ENCODE measurements at places on chromosomes 3 and 15. TPM values are rescaled to one million over a fixed set of nuclear protein-coding genes. Genes with fewer than 3 reads are reported as not detected.

Gene LINGO1
- total RNA-seq, result not detected

Gene FBXW12
- total RNA-seq, result not detected

GRCh38 chr3:43862470-43862869 is 171.7 kb downstream of the ABHD5 start:
- peaks cover 33% of the 10 kb centered on the region for H3K4me1 ChIP-seq
- no peak overlapping the region for H3K4me3 ChIP-seq

DNA sequence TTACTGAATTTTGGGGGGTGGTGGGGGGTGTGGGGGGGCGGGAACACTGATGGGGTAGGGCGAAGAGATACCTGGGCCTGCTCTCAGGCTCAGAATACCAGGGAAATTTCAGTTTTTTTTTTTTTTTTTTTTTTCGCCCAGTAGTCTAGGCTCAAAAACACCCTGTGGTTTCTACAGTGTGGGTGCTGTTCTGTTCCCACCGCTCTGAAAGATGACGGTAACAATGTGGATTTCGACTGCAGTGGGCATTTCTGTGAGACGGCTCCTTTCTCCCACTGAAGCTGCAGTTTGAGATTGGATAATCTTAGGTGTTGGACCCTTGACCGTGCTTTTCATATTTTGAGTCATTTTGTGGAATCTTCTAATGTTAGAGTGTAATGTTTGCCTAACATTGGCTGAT is 143.8 kb upstream of the RGMA start:
- H3K27me3 ChIP-seq, result peaks cover 51% of the 10 kb centered on the region
- H3K36me3 ChIP-seq, result no peaks in the 10 kb centered on the region
- H3K4me1 ChIP-seq, result no peaks in the 10 kb centered on the region
- no peak overlapping the region for H3K4me3 ChIP-seq

DNA sequence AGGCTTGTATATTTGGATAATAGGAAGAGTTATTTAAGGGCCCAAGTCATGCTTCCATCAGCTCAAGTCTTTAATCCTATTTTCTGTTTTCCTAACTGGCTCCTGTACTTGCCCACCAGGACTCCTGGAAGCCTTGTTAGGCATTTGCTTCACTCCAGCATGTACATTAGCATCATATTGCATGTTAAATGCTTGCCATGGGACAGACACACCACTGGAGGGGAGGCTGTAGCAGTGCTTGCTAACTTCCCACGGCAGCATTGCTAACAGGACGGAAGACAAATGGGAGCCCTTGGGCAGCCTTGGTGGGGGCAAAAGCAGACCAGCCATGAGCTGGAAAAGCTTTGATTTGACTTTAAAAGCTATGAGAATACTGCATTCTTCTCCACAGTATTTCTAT is 6.1 kb downstream of the TMOD2 start:
- H3K4me3 ChIP-seq, result no peak overlapping the region
- H3K4me1 ChIP-seq, result no peaks in the 10 kb centered on the region
- no peaks in the 10 kb centered on the region for H3K36me3 ChIP-seq
- no peak overlapping the region for H3K27ac ChIP-seq
- H3K27me3 ChIP-seq, result peaks cover 81% of the 10 kb centered on the region

- H3K36me3 ChIP-seq, result no peaks in the 10 kb centered on the region
- DNase-seq, result no peak
- H3K27ac ChIP-seq, result no peak overlapping the region
- no peak overlapping the region for H3K4me3 ChIP-seq
- H3K27me3 ChIP-seq, result peaks cover 26% of the 10 kb centered on the region
- no peaks in the 10 kb centered on the region for H3K4me1 ChIP-seq
Observed at GRCh38 chr3:23662079-23662617, 143.6 kb upstream of the UBE2E1 start.

DNA sequence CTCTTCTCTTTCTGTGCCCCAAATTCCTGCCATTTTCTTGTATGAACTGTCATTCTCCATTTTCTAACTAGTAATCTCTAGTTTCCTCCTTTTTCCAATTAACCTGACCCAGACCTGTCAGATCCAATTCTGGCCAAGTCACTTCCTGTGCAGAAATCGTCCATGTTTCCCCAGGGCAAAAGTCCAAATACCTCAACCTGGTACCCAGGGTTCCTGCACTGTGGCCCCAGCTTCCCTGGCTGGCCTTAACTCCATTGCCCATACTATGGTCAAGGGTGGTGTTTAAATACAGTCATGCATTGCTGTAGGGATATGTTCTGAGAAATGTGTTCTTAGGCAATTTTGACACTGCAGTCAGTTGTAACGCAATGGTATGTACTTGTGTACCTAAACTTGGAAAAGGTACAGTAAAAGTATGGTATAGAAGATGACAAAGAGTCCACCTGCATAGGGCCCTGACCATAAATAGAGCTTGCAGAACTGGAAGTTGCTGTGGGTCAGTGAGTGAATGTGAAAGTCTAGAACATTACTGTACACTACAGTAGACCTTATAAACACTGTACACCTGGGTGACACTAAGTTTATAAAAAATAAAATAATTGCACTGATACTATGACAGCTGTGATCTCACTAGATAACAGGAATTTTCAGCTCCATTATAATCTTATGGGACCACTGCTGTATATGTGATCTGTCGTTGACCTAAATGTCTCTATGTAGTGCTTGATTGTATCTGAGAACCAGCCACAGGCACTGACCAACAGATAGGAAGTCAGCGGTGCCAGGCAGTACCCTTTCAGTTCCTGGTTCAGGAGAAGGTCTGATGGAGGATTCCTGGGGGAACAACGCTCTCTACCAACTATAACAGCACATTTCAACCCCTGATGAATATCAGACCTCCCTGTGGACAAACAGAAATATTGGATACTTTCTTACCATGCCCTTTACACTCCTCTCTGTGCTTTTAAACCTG is 336.1 kb upstream of the PROK2 start:
- peaks cover 21% of the 10 kb centered on the region for H3K4me1 ChIP-seq
- peaks cover 5% of the 10 kb centered on the region for H3K36me3 ChIP-seq
- peaks cover 8% of the 10 kb centered on the region for H3K27me3 ChIP-seq
- DNase-seq, result no peak

Gene ARGFX
- not detected for total RNA-seq

Gene TP63
- total RNA-seq, result 0.12 TPM

Gene KLF15
- total RNA-seq, result 8.2 TPM

- DNase-seq, result no peak
- no peak overlapping the region for H3K4me3 ChIP-seq
- no peak overlapping the region for H3K27ac ChIP-seq
- peaks cover 20% of the 10 kb centered on the region for H3K4me1 ChIP-seq
- no peaks in the 10 kb centered on the region for H3K27me3 ChIP-seq
Observed at GRCh38 chr3:45109771-45110508, 36.2 kb downstream of the CDCP1 start.

DNA sequence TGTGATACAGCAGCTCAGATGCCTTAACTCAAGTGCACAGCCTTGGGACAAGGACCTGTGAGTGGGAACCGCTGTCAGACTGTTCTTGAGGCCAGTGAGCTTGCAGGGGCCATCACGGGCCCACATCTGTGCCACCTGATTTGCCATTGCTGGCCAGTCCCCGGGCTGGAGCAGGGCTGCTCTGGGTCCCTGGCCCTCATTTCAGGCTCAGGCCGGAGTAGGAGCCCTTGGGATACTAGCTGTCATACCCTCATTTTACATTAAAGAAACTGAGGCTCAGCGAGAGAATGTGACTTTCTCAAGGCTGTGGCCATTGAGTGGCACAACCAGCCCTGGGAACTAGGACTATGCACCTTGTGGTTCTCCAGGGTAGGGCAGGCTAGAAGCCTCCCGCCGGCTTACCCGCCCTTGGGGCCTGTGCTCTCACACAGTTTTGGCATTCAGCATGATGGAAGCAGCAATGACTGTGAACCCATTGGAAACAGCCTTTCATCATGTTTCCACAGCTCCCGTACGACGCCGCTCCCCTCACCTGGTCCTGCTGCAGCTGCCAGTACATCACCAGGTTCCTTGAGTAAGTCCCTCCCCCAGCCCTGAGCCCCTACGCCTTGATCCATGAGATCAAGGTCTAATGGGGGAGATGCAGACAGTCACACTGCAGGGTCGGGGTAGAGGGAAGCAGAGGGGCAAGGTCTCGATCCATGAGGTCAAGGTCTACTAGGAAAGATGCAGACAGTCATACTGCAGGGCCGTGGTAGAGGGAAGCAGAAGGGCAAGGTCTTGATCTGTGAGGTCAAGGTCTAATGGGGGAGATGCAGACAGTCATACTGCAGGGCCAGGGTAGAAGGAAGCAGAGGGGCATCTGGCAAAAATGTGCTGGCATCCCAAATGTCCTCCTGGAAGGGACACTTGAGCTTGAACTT is 42.2 kb downstream of the GOLGA6L10 start:
- H3K27ac ChIP-seq, result no peak overlapping the region
- DNase-seq, result no peak
- no peak overlapping the region for H3K4me3 ChIP-seq
- H3K4me1 ChIP-seq, result peaks cover 23% of the 10 kb centered on the region
- no peaks in the 10 kb centered on the region for H3K36me3 ChIP-seq

Gene ADAMTSL3
- total RNA-seq, result 1.1 TPM

Gene CPB1
- total RNA-seq, result not detected

- H3K4me3 ChIP-seq, result no peak overlapping the region
- no peaks in the 10 kb centered on the region for H3K36me3 ChIP-seq
- H3K27me3 ChIP-seq, result peaks cover 18% of the 10 kb centered on the region
- no peak for DNase-seq
- no peak overlapping the region for H3K27ac ChIP-seq
Observed at GRCh38 chr15:83320404-83320803, 35.9 kb upstream of the BNC1 start.

Gene FMN1
- 5.5 TPM for total RNA-seq

DNA sequence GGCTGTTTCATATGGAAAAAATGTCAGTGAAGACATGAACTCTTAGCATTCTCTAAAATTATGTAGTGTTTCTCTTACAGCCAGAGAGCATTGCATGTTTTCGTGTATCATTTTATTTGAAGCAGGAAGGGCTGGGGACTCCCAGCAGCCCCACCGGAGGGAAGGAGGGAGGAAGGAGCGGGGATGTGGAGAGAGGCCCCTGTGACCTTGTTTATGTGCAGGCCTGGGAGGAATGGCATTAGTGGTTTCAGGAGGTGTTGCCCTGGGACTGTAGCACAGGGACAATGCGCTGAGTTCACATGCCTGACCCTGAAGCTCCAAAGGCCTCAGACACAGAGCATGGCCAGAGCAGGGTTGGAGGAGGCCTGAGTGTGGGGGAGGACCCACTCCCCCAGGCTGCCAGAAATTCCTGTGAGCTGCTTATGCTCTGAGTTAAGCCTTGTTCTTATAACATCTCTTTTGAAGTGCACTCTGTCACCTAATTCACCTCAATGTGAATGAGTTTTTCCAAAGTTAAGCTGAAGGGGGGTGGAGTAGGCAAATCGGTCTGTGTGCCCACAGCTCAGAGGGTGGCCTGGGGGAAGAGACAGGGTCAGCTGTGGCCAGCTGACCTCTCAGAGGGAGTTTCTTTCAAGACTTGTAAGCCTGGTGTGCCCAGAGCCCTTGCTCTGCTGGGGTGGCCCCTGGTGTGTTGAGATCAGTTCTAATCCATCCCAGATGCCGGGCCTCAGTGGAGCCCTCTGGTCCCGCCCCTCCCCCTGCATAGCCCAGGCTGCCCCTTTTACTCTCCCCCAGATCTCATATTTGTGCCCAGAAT is 3.9 kb upstream of the RNU6-1 start:
- peaks cover 25% of the 10 kb centered on the region for H3K36me3 ChIP-seq
- H3K27ac ChIP-seq, result no peak overlapping the region
- peaks cover 8% of the 10 kb centered on the region for H3K4me1 ChIP-seq
- no peak for DNase-seq
- H3K27me3 ChIP-seq, result peaks cover 13% of the 10 kb centered on the region

GRCh38 chr3:55698831-55699230 is 211.7 kb upstream of the WNT5A start:
- no peak for DNase-seq
- H3K36me3 ChIP-seq, result no peaks in the 10 kb centered on the region
- H3K27ac ChIP-seq, result no peak overlapping the region
- H3K4me1 ChIP-seq, result no peaks in the 10 kb centered on the region
- no peak overlapping the region for H3K4me3 ChIP-seq

GRCh38 chr3:133197619-133198018 is 159.4 kb downstream of the TMEM108 start:
- H3K4me3 ChIP-seq, result no peak overlapping the region
- no peak overlapping the region for H3K27ac ChIP-seq
- H3K27me3 ChIP-seq, result peaks cover 39% of the 10 kb centered on the region
- no peak for DNase-seq

- peaks cover 80% of the 10 kb centered on the region for H3K4me1 ChIP-seq
- DNase-seq, result peak; percentile 64
- H3K36me3 ChIP-seq, result peaks cover 37% of the 10 kb centered on the region
- no peaks in the 10 kb centered on the region for H3K27me3 ChIP-seq
- peak overlapping the region; percentile 97 for H3K27ac ChIP-seq
- H3K4me3 ChIP-seq, result no peak overlapping the region
Observed at GRCh38 chr3:5017925-5018531, 38.8 kb downstream of the BHLHE40 start.

DNA sequence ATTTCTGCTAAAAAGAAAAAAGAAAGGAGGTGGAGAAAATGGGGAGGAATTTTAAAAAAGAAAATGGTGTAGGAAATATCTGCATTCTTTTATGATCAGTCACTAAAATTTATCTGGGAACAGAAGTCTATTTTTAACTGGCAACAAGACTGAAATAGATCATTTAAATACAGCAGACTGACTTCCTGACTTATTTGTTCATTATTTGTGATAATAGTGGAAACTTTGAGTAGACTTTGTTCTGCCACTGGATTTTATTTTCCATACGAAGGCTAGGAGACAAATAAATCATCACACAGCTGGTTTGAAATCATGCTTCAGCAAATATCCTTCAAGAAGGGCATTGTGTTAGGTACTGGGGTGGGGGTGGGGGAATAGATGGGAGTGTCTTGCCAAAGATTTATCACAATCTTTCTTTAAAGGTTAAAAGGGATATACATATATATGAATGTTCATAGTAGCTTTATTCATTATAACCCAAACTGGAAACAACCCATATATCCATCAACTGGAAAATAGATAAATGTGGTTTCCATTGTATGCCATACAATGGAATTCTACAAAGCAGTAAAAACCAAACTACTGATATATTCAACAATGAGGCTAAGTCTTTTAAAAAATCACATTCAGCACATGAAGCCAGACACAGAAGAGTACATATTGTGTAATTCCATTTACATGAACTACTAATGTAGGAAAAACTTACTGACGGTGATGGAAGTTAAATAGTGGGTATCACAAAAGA is 4.7 kb upstream of the CLASP2 start:
- H3K4me3 ChIP-seq, result no peak overlapping the region
- no peak for DNase-seq
- H3K36me3 ChIP-seq, result peaks cover 13% of the 10 kb centered on the region
- H3K27me3 ChIP-seq, result no peaks in the 10 kb centered on the region
- no peaks in the 10 kb centered on the region for H3K4me1 ChIP-seq

GRCh38 chr3:62559831-62560445 is 186.6 kb upstream of the FEZF2 start:
- no peak overlapping the region for H3K27ac ChIP-seq
- no peaks in the 10 kb centered on the region for H3K4me1 ChIP-seq
- H3K27me3 ChIP-seq, result no peaks in the 10 kb centered on the region

GRCh38 chr15:52008698-52009434 is 10.2 kb upstream of the MAPK6 start:
- H3K27ac ChIP-seq, result no peak overlapping the region
- no peaks in the 10 kb centered on the region for H3K27me3 ChIP-seq
- H3K4me3 ChIP-seq, result no peak overlapping the region
- peaks cover 28% of the 10 kb centered on the region for H3K4me1 ChIP-seq
- no peak for DNase-seq

Gene EOMES
- total RNA-seq, result 0.73 TPM

Gene HRG
- total RNA-seq, result 0.40 TPM

Gene HTD2
- total RNA-seq, result 8.5 TPM

- no peaks in the 10 kb centered on the region for H3K36me3 ChIP-seq
- no peak overlapping the region for H3K4me3 ChIP-seq
- H3K27ac ChIP-seq, result no peak overlapping the region
- H3K27me3 ChIP-seq, result no peaks in the 10 kb centered on the region
- no peak for DNase-seq
- no peaks in the 10 kb centered on the region for H3K4me1 ChIP-seq
Observed at GRCh38 chr3:138724443-138724842, 110.3 kb downstream of the PIK3CB start.

Measured in Calu3 (cell line).